ENCODE measurements at places on chromosomes 6 and 20.

GRCh38 chr6:15437090-15437635, 191.3 kb downstream of the JARID2 start:
- no peak for DNase-seq

- no peak for DNase-seq
Measured at GRCh38 chr6:147135211-147135681, 69.0 kb upstream of the STXBP5 start.

DNA sequence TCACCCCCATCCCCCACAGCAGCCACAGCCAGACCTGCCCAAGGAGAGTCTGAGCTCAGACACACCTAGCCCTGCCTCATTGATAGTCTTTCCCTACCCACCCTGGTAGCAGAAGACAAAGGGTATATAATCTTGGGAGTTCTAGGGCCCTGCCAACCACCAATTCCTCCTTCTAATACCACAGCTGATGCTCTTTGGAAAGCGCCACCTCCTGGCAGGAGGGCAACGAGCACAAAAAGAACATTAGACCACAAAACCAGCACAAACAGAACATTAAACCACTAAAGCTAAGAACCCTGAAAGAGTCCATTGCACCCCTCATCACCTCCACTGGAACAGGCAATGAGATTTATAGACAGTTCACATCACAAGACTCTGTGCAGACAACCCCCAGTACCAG, 195.8 kb upstream of the FUT9 start:
- no peak for DNase-seq

GRCh38 chr6:44603044-44603686, 215.7 kb downstream of the CDC5L start:
- no peak for DNase-seq

DNA sequence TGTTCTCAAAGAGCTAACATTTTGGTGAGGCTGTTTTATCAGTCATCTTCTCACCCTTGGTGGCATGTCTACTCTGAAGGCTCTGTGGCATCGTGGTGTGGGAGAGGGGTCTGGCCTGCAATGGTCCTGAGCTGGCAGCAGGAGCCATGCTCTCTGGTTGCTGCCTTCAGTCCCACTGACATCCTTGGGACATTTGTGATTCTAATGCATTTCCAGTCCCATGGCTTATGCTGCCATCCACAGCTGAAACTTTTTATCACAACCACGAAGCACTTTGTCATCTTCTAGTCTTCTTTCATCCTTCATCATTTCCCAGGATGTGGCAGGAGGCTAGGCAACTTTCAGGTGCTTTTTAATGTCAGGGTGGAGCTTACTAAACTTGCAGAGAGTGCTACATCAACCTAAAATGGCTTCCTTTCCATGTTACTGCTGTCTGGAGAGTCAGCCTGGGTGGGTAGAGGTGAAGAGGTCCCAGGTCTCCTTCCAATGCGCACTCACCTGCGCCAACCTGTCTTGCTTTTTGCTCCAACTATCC, 77.1 kb downstream of the GPR63 start:
- DNase-seq: no peak

DNA sequence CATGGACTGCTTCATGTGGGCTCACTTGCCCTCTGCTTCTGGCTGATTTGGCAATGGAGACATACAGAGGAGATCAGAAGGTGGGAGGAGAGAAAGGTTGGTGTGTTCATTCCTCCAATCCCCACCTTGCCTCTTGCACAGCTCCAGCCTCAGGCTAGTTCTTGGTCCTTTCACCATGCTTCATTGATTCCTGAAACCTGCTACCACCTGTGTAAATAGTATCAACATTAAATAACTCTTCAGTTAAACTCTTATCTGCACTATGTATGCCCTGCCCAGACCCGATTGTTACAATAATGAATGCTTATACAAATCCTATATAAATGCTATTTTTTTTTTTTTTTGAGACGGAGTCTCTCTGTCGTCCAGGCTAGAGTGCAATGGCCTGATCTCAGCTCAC, 174.5 kb downstream of the CD83 start:
- DNase-seq: no peak

DNA sequence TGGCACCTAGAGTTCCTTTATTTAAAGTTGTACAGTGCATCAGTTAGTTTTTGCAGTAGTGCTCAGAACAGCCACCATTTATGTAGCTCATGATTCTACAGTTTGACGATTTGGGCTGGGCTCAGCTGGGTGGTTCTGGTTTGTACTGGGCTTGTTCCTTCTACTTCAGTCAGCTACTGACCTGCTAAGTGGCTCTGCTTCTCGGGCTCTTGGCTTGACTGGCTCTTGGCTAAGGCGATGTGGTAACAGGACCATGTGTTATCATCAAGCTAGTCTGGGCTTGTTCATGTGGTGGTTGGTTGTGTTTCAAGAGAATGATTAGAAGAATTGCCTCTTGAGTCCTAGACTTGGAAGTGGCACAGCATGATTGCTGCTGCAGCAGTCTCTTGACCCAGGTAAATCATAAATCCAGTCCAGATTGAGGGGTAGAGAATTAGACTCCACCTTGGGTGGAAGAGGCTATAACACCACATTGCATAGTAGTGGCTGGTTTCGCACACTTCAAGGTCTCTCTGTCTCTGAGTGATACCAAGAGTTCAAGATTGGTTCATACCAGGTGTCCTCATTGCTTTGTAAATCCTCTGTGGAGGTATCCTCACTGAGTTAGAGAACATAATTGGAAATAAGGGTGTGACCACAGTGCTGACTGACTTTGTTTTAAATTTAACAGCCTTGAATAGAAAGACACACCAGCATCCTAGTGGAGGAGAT, 253.0 kb downstream of the ARID1B start:
- DNase-seq: no peak

DNA sequence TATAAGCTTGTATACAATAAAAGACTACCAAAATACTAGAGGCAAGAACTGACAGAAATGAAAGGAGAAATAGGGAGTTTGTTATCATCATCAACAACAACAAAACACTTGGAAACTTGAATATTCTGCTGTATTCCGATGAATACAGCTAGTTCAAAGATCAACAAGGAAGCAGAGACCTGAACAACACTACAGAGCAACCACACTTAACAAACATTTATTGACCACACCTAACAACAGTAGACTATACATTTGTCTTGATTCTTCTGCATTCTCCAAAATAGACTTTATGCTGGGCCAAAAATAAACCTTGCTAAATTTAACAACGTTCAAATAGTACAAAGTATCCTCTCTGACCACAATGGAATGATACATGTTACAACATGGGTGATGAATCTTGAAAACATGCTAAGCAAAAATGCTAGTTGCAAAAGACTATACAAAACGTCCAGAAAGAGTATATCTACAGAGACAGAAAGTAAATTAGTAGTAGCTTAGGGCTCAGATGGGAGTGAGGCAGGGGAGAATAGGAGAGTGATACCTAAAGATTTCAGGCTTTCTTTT, 39.1 kb upstream of the PAK5 start:
- no peak for DNase-seq

DNA sequence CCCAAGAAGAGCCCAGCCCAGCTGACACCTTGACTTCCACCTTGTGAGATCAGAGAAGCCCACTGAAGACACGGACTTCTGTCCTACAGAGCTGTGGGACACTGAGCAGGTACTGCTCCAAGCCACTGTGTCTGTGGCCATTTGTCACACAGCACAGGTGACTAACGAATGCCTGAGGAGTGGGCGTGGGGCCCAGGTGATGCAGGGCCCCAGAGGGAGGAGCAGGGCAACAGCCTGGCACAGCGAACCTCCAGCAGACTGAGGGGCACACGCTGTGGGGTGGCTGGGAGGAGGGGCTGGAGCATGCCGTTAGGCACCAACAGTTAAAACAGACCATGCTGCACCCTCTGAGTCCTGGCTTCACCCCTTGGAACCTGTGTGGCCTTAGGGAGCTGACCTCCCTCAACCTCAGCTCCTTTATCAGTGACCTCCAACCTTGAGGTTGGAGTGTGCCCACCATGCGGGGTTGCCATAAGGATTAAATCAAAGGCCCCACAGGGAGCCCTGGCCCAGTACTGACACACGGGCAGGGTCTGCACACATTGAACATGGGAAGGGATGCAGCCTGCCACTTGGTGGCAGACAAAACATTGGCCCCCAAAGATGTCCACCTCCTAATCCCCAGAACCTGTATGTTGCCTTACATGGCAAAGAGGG, 119.9 kb upstream of the CST7 start:
- no peak for DNase-seq

DNA sequence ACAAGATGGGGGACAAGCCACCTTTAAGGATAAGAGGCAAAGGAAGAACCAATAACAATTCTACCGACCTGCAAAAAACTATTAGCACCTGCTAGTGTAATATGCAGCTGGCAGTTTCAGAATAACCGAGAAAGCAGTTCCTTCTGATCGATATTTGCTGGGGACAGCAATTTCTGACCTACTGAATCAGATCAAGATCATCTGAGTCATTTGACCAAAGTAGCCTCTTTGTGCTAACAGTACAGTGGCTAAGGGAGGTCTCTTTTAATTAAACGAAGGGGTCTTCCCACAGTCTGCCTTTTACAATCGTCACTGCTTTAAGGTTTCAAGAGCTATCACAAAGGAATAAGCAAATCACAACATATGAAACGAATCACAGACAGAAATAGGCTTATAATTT, 318.9 kb downstream of the BTBD9 start:
- DNase-seq: no peak

DNA sequence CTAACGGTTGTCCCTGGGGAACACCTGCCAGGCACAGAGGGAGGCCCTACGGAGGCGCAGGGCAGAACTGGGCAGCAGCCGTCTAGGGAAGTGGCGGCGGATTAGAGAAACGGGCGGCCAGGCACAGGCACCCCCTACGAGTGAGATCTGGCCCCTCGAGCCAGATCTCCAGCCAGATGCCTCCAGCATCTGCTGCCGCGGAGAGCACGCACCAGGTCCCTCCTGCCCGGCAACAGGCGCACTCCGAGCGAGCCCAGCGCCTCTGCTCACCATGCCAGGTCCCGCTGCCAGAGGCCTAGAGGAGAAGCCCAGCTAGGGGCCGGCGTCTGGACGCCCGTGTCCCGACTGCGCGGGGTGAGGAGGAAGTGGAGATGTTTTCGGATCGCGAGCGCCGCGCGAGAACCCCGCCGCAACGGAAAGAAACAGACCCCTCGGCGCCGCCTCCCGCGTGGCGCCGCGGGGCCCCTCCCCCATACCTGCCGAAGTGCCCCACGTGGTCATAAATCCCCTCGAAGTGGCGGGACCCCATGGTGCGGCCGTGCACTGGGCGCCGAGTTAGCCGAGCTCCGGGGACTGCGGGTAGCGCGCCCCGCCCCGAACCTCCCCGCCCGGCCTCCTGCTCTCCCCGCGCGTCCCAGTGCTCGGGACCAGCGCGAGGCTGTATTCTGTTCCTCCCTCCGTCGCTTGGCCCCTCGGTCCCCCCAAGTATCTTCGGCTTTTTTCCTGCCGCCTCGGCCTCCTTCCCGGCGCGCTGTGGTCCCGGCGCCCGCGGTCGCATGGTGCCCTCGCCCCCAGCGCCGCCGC, at the start of gene SLC22A16:
Gene SLC22A16 (minus strand): TSS at position 568 of the 804 bp plus-strand sequence. CDS start 39 bp downstream, at position 529.
- no peak for DNase-seq

DNA sequence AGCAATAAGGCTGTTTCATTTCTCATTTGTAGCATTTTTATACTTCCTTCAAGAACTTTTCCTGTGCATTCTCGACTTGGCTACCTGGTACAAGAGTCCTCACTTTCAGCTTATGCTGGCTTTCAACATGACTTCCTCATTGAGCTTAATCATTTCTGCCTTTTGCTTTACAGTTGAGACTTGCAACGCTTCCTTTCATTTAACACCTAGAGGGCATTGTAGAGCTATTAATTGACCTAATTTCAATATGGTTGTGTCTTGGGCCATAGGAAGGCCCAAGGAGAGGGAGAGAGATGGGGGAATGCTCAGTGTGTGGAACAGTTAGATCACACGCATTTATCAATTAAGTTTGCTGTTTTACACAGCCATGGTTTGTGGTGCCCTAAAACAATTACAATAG, 37.2 kb downstream of the SLC22A2 start:
- no peak for DNase-seq

GRCh38 chr6:121884091-121884490, 448.6 kb downstream of the GJA1 start:
- no peak for DNase-seq

DNA sequence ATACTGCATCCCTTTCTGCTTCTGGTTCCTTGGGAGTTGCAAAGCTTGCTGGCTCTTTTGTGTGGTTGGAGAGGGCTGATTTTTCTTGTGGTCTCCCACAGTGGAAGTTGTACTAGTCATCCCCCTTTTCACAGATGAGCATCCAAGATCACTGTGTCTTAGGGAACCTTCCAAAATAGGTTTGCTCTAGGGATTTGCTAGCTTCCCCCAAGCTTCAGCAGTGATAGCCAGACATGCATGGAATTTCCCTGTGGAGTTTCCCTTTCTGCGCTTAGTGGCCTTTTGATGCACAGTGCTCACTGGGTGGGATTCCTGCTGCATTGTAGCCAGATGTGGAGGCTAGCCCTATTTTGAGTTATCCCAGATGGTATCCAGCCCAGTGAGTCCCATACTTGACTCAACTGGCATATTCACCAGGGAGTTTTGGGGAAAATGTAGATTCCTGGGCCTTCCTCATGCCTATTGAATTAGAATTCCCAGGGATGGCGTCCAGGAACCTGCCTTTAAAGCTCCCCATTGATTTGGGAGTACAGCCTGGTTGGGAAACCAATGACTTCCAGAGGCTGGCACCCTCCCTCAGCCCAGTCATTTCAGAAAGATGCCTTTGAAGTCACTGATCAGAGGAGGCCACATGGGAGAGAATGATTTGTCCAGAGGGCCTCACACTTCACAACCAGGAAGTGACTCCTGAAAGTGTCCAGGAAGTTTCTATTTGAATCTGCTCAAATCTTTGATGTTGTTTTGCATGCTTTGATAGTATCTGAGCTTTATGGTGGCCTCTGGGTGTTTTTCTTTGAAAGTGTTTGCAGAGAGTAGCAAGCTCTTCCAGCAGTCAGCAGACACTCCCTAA, 25.9 kb downstream of the PPARD start:
- no peak for DNase-seq

- no peak for DNase-seq
Measured at GRCh38 chr6:166402582-166403277, 20.0 kb upstream of the MPC1 start.

DNA sequence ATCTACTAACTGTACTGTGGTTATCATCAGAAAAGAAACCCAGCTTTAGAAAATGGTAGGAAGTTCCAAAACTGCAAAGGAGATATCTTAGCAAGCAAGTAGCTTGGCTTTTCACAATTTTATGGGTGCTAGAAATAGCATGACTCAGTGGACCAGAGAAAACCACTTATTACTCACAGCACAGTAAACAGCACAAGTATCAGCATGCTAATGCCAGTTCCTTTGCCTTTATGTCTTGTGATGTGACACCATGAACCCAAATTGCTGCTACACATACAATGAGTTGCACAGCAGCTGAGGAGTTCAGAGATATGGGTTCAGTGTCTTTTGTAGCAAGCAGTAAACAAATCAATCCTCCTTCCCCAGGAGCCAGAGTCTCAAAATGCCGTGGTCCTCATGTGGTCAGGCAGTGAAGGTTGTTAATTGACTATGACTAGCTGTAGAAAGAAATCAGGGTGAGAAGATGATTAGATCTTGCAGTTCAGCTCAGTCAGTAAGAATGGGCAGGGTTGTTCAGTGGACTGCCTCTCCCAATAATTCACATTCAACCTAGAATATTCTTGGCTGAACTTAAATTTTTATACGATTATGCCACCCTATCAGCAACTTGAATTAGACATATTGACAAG, 73.3 kb downstream of the OPRM1 start:
- no peak for DNase-seq

Measured in HuH-7.5 (cell line).